Renal cortical epithelial cell (primary cell): ENCODE measurements at places on chromosomes 4 and X. TPM values are rescaled to one million over a fixed set of nuclear protein-coding genes. Genes with fewer than 3 reads are reported as not detected.

Gene TMSB15A
- 0.15 and 0.69 TPM in 2 replicates for total RNA-seq

Gene ELK1
- total RNA-seq, result 13.5 and 16.4 TPM in 2 replicates

Gene RHOXF2
- total RNA-seq, result not detected in 2 replicates

Gene SLC38A5
- total RNA-seq, result 27.7 and 53.7 TPM in 2 replicates

Gene EPGN
- total RNA-seq, result 5.3 and 22.7 TPM in 2 replicates

Gene POF1B
- total RNA-seq, result 1.3 and 3.1 TPM in 2 replicates

Gene MTM1
- 10.8 and 19.2 TPM in 2 replicates for total RNA-seq

Gene RNF128
- total RNA-seq, result 33.7 and 58.3 TPM in 2 replicates

Gene SOX3
- not detected in 2 replicates for total RNA-seq

DNA sequence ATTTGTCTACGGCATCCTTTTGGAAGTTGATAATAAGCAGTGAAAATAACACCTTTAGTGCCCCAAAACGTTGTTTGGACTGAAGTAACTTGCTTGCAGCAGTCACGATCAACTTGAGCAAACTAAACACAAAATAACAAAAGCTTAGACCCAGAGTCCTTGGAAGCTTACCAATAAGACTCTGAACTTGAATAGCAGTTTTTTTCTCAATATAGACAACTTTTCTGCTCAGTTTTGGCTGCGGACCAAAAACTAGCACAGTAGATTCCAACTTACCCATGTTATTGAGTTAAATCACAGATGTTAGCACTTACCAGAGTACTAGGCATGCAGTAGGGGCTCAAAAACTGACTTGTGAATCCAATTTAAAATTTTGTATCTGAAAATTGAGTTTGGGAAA is 746.9 kb downstream of the PCDH19 start:
- DNase-seq, result no peak

DNA sequence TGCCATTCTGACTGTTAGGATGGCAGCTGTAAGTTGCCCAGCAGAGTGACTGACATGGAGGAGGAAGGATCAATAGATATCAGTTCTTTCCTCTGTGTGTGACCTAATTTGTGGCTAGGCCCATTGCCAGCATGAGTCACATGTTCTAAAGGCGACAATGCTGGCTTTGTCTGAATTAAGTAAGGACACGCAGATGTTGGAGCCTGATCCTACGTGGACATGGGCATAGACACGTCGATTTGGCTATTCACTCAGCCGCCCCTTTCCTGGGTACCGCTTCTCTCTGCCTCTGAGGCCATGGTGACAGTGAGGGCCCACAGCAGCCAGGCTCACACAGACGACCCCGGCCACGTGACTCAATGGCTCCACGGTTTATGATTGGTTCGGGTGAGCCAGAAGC is 16.3 kb downstream of the PROM1 start:
- DNase-seq, result no peak

GRCh38 chr4:139084804-139085093 is 69.2 kb downstream of the NOCT start:
- peak; percentile 30 for DNase-seq

DNA sequence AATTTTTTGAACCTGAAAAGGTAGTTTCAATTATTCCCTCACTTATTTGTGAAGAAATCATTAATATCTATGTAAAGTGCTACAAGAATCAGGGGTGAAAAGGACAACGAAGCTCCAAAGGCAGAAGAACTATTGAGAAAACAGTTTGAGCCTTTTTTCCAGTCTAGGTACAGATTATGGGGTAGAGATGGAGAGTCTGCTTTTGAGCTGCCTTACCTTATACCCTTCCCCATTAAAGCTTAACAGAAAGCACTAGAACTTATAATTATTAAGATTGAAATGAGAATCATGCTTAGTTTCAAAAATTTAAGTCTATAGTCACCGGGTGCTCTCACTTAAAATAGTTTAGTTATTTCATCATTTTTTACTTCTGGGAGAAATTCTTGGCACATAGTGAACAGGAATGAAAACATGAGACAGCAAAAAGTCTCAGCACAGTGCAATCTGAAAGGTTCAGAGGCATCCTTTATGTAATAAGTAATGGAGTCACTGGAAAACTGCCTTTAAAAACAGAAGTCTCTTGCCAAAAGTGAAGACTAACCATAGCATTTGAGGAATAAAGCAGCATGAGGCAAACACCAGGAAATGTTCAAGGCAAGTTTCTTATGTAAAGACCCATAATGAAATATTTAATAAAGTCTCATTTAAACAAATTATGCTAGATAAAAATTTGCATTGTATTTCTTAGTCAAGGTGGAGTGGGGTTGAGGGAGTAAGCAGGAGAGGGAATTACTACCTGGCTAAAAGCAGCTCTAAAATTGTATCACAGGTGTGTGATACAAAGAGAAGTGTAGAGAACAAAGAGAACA is 5.1 kb upstream of the DCLK2 start:
- peak; percentile 65 for DNase-seq

GRCh38 chr4:101135371-101136010 is 211.8 kb downstream of the PPP3CA start:
- DNase-seq, result no peak

DNA sequence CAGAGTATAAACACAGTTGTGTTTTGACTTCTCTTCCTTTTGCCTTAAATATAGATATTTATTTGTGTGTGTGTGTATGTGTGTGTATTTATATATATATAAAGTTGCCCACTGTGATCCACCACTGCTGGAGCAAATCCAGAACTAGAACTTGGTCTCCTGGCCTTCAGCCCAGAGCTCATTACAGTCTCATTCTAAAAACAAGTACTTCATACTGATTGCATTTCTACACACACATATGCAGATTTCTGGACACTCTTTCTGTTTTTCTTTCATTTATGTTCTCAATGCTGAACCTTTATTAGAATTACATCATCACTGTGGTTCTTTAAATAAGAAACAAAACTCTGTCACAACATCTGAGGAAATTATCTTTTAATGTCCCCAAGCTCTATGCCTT is 381 bp downstream of the TXK start:
- DNase-seq, result peak; percentile 12

DNA sequence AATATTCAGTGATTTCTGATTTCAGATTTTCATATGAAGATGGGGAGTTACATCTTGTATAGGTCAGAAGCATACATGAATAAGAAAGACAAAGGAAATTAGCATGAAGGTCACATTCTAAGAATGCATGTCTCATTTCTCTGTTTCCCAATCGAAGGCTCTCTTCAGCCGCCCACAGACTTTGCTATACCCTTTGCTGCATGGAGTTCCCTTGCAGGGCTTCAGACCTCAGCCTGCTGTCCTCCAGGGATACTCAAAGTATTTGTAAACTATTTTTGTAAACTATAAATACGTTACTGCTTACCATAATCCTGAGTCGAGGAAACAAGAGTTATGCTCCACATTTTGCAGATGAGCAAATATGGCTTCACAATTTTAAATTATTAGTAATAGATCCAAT is 738.4 kb downstream of the PCDH18 start:
- no peak for DNase-seq

GRCh38 chr4:119132306-119132705 is 3.3 kb upstream of the MYOZ2 start:
- DNase-seq, result no peak

DNA sequence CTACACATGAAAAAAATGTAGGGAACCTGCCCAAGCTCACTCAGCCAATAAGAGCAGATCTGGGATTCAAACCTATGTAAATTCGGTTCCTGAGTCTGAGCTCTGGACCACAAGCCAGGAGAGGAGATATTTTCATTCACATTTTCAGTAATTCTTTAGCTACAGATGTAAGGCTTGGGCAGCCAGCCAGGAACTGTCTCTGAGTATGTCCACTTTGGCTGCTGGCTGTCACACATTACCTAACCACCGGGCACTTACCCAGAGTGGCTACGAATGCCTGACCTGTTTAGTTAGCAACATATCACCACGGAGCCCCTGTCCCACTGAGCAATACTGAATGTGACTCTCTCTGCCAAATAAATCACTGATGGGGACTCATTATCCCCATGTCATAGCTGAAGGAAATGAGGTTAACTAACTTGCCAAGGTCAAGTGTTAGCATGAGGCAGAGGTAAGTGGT is 15.3 kb downstream of the USP46 start:
- DNase-seq, result peak; percentile 76

DNA sequence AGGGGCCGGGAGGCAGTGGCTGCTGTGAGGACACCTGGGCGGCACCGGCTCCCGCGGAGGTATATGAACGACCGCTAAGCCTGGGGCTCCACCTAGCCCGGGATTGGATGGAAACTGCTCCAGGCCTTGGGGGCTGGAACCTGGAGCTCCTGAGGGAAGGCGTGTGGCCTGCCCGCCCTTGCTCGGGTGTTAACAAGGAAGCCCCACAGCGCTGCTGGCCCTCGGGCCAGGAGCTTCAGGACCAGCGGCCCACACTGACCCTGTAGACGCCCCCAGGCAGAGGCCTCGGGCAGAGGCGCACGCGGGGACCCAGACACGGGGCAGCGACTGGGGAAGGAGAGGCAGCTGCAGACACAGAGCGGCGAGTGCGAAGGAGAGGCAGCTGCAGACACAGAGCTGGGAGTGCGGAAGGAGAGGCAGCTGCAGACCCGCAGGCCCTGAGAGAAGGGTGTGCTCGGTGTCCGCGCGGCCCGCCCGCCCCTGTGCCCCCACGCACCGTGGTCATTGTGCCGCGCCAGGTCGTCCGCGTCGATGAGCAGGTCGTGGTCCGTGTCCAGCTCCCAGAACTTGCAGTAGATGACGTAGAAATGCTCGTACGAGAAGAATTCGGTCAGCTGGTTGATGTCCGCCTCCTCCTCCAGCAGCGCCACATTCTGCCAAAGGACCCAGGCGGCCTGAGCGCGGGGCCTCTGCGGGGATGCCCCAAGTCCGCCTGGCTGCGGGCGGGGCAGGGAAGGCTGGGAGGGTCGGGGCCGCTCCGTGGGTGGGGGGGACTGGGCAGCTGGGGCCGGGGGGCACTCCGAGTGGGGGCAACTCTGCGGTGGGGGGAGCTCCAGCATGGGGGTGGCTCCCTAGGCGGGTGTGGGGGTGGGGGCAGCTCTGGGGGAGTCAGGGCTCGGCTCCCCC is 26.7 kb upstream of the GTPBP6 start:
- no peak for DNase-seq

DNA sequence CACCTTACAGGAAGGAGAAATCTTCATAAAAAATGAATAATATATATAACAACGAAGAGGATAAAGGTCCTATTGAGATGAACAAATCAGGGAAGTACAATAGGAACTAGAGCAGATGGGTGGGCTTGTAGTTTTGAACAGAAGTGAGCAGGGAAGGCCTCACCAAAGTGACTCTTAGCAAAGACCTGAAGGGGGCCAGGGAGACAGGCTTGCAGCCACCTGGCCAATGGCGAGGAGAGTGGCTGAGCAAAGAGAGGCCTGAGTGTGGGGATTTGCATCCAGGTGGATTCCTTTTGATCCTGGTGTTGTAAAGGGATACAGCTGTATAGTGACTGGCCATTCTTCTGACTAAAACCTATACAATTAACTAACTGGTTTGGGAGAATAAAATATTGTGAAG is 354.1 kb downstream of the CAMK2D start:
- DNase-seq, result no peak

DNA sequence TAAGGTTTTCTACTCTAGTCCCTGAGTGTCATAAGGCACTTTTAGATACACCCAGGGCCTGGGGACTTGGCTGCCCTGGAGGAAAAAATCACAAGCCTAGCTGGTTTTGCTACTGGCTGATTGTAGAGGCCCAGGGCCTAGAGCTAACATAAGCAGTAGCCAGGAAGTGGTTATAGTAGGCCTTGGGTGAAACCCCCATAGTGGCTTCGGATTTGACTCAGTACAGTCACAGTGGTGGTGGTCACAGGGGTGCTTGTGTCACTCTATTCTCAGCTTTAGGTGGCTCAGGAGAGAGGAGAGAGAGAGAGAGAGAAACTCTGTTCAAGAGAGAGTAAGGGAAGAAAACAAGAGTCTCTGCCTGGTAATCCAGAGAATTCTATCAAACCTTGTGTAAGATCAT is 194.5 kb upstream of the EDA2R start:
- DNase-seq, result no peak

DNA sequence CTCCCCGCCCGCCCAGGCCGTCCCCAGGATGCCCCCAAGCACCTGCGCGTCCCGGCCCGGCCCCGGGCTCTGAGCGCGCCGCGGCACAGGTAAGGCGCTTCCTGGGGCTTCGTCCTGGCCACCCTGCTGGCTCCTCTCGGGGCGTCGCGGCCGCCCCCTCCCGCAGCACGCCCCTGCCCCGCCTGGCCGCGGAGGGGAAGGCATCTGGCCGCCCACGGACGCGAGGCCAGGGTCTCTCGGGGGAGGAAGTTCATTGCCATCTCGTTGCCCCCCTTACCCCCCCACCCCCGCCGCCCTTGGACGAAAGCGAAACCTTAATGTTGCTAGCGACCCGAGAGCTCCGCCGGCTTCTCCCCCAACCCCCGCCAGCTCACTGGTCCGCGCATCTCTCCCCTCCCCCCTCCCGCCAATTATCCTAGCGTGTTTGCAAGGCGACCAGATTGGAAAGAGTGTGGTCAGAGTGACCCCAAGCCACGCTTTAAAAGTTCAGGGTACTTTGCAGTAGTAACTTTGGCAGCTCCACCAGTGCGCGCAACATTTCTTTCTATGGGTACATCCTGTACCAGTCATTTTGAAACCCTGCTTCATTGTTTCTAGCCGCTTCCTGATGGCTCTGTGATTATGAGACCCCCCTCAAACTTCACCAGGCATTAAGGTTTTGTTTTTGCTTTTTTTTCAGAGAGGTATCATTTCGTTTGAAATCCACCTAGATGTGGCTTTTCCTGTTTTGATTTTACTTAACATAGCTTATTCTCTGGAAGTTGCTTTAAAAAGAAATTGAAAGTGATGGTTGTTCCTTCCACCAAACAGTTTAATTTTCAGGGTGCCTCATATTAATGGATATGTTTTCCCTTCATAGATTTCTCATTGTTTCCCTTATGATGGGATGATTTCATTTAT is 626 bp downstream of the TBC1D1 start:
- DNase-seq, result peak; percentile 9

DNA sequence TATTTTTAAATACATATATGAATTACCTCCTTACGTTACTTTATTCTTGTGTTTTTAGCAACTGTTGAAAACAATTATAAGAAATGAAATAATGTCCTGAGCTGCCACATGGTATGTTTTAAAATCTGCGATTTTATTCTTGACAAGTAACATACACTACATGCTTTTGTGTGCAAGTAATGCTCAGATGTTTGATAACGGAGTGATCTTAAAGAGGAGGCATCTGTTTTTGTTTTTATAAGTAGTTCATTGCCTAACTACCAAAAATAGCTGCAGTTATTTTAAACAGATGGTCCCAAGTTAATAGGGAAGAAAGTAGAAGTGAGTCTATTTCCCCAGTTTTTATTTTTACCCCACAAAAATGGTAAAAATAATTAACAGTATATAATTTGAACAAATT is 55.2 kb downstream of the GAB1 start:
- no peak for DNase-seq

DNA sequence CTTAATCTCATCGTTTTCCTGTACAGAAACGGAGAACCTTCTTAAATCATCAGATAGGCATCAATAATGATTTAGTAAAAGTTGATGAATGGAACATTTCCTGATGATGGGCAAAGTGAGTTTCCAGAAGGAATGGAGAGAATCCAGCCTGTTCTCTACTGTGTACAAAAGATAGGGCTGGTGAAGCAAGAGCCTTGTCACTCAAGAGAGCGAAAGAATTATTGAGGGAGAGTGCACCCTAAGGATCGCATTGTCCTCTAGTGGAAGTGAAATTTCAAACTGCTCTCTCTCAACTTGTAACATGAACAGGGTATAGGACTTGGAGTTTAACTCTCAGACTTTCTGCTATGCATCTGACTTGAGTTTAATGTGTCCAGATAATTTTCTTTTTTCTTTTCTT is 69.6 kb downstream of the CDS1 start:
- DNase-seq, result no peak
